ENCODE measurements at places on chromosomes 4 and X. TPM values are rescaled to one million over a fixed set of nuclear protein-coding genes. Genes with fewer than 3 reads are reported as not detected.

The CTAG2 gene
- total RNA-seq = not detected

The CT45A6 gene
- not detected for total RNA-seq

DNA sequence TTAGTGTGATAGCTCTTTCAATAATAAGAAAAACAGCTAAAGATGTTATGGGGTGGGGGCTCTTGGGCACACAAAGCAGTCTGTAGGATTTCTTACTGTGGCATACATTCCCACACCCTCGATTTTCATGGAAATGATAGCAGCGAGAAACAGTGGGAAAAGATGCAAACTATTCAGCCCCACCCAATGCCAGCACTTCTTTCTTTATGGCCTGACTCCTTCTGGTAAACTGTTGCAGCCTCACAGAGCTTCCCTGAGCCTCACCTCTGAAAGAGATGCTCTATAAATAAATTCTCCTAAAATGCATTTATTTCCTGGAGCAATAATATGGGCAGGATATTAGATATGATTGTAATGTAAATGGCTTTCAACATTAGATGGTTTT is 910 bp downstream of the ANK2 start:
- no peak for DNase-seq

DNA sequence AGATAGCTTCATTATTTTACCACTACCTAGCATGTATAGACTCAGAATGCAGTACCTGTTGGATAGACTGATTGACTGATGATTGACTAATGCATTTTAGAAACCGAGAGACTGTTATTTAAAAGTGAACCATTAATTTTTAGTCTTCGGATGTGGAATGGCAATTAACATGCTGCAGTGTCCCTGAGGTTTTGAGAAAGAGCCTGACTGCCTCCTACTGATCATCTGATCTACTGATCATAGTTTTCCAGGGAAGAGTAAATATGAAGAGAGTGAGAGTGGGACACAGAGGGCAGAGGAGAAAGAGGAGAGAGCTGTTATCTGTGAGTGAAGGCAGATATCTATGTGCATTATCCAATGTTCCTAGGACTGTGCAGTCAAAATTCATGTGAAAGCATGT is 764.7 kb downstream of the TRIML1 start:
- DNase-seq = no peak

GRCh38 chr4:22129454-22130029 is 181.0 kb upstream of the KCNIP4 start:
- DNase-seq = no peak

Data from CD4-positive, alpha-beta memory T cell (primary cell).